ENCODE measurements at places on chromosomes 3 and 15.

- no peak for DNase-seq
Measured at GRCh38 chr3:140823106-140823505, 118.5 kb upstream of the SLC25A36 start.

GRCh38 chr15:41423979-41424659 is 7.2 kb downstream of the RTF1 start:
- no peak for DNase-seq

DNA sequence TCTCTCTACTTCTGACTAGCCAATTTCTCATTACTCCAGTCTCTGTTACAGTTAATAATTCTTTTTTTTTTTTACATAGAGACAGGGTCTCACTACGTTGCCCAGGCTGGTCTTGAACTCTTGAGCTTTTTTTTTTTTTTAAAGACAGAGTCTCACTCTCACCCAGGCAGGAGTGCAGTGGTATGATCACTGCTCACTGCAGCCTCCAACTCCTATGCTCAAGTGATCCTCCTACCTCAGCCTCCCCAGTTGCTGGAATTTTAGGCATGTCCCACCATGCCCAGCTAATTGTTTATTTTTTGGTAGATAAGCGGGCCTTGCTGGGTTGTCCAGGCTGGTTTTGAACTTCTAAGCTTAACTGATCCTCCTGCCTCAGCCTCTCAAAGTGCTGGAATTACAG is 13.6 kb downstream of the IP6K1 start:
- no peak for DNase-seq

- DNase-seq = no peak
Measured at GRCh38 chr3:59341459-59341858, 291.6 kb upstream of the CFAP20DC start.

DNA sequence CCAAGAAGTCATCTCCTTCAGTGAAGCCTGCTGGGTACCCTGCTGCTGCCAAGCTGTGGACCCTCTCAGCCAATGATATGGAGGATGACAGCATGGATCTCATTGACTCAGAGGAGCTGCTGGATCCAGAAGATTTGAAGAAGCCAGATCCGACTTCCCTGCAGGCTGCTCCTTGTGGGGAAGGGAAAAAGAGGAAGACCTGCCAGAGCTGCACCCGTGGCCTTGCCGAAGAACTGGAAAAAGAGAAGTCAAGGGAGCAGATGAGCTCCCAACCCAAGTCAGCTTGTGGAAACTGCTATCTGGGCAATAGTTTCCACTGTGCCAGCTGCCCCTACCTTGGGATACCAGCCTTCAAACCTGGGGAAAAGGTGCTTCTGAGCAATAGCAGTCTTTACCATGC is 13.7 kb upstream of the ANP32A start:
- no peak for DNase-seq

- DNase-seq = no peak
Measured at GRCh38 chr3:159266779-159267178, 464.9 kb downstream of the MFSD1 start.

DNA sequence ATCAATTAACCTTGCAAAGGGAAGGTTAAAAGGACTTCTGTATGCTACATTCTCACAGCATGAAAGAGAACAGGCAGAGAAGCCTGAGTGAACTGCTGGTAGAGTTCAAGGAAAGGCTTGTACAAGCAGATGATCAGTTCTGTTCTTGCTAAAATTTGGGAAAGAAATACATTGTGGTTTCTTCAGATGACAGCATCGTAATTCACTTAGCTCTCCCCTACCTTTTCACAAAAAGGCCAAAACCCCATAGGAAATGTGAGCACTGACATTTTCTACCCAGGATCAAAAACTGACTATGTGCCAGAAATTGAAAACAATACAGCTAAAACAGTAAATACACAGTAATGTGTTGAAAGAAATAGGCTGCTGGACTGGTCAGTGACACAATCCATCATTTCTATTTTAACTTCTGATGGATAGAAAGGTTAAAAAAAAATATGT is 216.4 kb downstream of the DPH6 start:
- DNase-seq = no peak

- DNase-seq = no peak
Measured at GRCh38 chr3:5017925-5018531, 38.8 kb downstream of the BHLHE40 start.

DNA sequence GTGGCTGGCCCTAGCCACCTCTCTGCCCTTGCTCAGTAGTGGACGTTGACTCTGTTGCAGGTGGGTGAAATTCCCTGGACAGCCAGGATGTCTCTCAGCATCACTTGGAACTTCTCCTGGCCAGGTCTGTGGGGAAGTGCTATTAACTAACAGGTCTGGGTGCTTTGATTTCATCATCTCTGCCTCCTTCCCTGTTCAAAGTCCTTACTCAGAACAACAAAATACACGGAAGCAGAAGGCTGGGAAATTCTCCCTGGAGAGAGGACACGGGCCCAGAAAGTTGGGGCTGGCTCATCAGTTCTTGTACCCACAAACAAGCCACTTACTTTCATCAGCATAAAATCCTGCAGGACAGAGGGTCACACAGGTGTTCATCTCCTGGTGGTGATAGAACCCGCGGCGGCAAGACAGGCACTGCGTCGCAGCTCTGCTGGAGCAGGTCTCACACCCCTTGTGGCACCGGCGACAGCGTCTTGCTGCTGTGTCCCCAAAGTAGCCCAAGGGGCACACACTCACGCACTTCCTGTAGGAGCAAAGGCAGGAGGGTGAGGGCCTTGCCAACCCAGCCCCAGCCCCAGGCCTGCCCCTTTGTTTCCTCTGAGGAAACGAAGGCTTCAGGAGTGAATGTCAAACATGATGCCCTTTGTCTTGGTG is 29.6 kb upstream of the SNRPA1 start:
- no peak for DNase-seq

DNA sequence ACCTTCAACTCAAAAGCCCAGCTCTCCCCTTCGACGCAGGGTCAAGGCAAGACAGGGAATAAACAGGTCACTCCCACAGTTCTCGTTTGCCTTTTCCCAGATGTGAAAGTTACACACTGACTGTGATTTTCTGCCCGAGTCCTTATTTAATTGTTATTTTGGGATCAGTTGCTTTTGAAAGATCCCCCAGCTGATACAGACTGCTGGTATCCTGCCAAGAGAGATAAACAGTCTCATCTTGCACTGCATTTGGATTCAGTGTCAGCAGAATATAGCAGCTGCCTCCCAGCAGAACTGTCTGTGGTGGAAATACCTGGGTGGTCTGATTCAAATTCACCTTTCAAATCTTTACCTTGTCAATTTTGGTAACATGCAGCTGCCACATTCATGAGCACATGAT is 56.0 kb upstream of the FAM3D start:
- DNase-seq = no peak

- DNase-seq = no peak
Measured at GRCh38 chr3:46866720-46867549, 3.7 kb upstream of the MYL3 start.

GRCh38 chr3:134250717-134251220 is at the start of gene RYK:
RYK (minus strand) TSS chr3:134250859; CDS start chr3:134250654, 205 bp downstream.
- DNase-seq = peak; percentile 52

GRCh38 chr15:81813215-81813614 is 232.6 kb downstream of the MEX3B start:
- no peak for DNase-seq

GRCh38 chr15:39393575-39394335 is 187.1 kb upstream of the THBS1 start:
- no peak for DNase-seq

DNA sequence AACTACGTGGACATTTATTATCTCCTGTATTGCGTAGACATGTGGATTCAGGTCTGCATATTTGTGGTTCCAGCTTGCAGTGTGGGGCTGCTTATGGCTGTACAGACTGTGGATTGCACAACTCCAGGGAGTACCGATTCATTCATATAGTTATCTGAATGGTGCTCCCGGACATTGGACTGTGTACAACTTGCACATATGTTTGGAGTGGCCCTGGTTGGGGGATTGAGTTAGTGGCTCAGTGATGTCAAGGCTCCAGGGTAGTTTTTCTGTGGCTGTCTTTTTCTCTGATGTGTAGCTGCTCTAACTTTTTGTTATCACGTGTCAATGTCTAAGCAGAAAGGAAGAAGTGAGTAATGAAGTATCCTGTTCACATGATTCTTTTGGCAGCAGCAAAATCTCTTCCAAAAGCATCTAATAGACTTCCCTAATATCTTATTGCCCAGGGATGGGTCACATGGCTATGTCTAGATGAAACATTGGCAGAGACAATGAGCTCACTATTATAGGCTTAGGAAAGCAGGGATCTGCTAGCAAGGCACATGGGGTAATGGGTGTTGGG is 15.8 kb downstream of the ST3GAL6 start:
- DNase-seq = no peak

- DNase-seq = no peak
Measured at GRCh38 chr15:38053776-38054175, 119.3 kb downstream of the TMCO5A start.

DNA sequence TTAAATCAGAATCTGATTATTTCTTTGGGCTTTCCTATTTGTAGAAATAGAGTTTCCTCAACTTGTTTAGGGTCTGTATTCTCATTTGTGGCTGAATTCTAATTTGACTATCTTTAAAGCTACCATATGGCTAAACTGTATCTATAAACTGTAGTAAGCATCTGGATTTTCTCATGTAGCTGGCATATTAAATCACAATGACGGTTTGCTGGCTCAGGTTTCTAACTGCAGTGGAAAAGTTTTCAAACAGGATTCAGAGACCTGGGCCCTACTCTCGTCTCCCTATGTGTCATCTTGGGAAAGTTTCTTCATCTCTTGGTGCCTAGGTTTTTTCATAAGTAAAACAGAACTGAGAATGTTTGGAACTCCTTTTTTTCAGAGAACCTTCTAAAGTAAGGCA is 68.3 kb downstream of the GALK2 start:
- DNase-seq = no peak

DNA sequence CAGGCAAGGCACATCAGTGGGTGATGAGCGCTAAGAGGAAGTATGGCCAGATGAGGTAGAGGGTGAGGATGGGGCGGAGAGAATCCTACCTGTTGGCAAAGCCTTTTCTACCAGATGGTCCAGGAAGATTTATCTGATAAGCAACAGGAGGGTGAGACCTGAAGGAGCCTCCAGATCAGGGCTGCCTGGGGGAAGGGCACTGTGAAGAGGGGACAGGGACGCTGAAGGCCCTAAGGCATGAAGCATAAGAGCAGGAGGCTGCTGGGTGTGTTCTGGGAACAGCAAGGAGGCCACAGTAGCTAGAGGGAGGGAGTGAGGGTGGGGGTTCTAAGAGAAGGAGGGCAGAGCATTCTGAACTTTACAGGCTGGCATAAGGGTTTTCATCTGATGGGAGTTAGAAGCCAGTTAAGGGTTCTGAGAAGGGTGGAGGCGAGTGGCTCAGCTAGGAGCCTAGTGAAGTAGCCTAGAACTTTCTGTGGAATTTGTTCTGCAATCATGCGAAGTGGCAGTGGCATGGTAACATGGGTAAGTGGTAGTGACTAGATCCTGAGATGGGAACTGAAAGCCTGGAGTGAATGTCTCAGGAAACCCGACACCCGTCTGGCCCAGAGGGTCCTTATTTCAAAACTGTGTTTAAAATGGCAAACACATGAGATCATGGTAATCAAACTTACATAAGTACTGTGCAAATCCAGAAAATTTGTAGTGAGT is 29.9 kb downstream of the CGNL1 start:
- no peak for DNase-seq

DNA sequence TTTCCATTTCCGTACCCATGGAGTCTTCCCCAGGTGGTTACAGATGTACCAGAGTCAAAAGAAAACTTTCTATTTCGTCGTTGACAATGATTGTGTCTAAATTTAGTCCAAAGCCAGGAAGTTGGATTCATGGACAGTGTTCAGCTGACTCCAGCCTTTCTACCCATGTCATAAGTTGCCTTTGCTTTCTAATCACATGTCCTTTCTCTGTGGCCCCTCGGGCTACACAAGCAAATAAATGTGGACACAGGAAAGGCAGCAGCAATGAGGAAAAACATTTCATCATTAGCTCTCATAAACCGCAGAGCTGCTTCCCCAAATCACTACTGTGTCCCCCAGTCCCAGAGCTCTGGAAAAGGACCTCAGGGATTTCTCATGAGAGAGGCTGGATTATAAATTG is 82.0 kb downstream of the USF3 start:
- DNase-seq = no peak

- no peak for DNase-seq
Measured at GRCh38 chr3:2896308-2896939, 213.8 kb downstream of the IL5RA start.

DNA sequence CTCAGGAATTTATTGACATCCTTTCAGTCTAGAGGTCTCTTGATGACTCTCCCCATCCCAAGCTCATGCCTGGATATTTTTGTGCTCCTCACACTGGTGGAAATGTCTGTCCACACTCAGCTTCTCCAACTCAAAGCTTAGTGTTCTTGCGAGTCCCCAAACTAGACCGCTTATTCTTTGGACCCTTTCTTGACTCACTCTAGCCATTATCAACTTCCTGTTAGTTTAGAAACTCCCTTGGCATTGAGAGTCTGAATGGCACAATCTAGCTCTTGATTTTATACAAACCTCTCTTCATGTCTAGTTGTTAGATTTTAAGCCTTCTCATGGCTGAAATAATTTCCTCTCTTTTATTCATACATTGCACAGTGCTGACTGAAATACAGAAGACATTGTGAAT is 19.6 kb downstream of the TIGIT start:
- DNase-seq = no peak

- no peak for DNase-seq
Measured at GRCh38 chr3:111277226-111277625, 205.6 kb downstream of the NECTIN3 start.

All from NCI-H1417 treated with DMSO at 0.1 percent for 48 hours (cell line).